ENCODE measurements at places on chromosomes 2 and 18. TPM values are rescaled to one million over a fixed set of nuclear protein-coding genes. Genes with fewer than 3 reads are reported as not detected.
A peak's percentile ranks its signal among the peaks of the same experiment; 100 is the strongest.

GRCh38 chr2:174846218-174846617 lies 81.9 kb upstream of the CHRNA1 start:
- no peak for DNase-seq

- DNase-seq, result no peak
Observed at GRCh38 chr2:239186516-239187357, 214.1 kb downstream of the HDAC4 start.

GRCh38 chr2:65724336-65724735 lies 291.9 kb upstream of the SPRED2 start:
- DNase-seq, result no peak

DNA sequence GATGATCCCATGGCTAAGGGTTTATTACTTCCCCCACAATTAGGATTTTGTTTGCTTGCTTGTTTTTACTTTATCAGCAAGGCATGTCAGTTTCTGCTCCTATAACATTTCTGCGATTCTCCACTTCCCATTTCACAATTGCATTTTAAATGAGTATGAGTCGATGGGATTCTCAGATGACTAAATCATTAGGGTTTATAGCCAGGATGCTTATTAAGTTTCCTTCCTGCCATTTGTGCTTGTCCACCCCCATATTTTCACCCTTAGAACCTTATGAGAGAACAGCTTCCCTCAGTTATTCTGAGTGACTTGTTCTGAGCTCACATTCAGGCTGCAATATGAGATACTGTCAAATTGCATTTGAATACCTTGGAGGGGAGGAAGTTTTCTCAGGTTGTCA lies 37.9 kb upstream of the C1GALT1C1L start:
- DNase-seq, result peak; percentile 91

- no peak for DNase-seq
Observed at GRCh38 chr2:36245651-36246050, 109.9 kb upstream of the CRIM1 start.

The MRPL33 gene
- 180 TPM for total RNA-seq

The RNF149 gene
- 82.4 TPM for total RNA-seq

DNA sequence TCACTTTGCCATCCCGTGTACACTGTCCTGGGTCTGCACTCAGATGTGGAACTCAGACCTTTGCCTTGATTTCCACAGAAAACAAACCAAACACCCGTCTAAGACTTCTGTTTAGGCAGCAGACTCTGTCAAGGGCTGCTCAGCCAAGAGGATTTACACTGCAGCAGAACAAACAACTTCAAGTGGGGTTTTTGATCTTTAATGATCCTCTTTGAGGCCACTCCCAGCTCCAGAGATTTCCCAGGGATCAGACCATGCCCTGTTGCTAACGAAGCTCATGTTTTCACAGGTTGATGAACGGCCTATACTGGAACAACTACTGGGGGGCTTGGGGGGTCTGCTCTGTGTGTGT lies 52.5 kb upstream of the LGALSL start:
- DNase-seq, result no peak

The REG3G gene
- total RNA-seq, result not detected

The CERKL gene
- 1.2 TPM for total RNA-seq

Measured in renal cortical epithelial cell (primary cell).